ENCODE measurements at places on chromosomes 6 and 20.

DNA sequence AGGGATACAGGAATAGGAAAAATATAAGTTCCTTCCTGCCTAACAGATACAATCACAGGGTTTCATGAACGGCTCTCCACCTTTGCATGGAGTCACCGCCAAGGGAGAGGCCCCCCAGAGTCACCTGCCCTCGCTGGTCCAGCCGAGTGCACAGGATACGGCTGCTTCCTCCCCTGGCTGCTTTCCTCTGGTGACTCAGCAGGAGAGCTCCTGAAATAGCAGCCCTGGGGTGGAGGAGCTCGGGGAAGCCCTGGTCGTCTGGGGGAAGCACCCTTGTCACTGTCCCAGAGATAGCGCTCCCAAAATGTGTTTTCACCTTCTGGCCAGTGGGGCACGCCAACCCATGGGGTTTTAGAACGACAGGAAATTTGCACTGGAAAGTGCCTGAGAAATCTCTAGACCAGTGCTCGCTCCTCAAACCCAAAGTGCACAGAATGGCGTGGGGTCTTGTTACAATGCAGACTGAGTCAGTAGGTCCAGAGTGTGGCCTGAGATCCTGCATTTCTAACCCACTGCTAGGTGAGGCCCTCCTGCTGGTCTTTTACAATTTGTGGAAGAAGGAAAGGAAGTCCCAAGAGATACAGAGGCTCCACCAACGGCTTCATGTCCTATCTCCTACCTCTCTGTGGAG lies 35.9 kb upstream of the FAM50B start:
- DNase-seq: peak; percentile 78

GRCh38 chr6:129175066-129175465 lies 292.1 kb downstream of the LAMA2 start:
- no peak for DNase-seq

GRCh38 chr6:87742106-87742505 lies 40.1 kb upstream of the AKIRIN2 start:
- peak; percentile 16 for DNase-seq

GRCh38 chr6:15761045-15761502 lies 98.2 kb upstream of the DTNBP1 start:
- no peak for DNase-seq

DNA sequence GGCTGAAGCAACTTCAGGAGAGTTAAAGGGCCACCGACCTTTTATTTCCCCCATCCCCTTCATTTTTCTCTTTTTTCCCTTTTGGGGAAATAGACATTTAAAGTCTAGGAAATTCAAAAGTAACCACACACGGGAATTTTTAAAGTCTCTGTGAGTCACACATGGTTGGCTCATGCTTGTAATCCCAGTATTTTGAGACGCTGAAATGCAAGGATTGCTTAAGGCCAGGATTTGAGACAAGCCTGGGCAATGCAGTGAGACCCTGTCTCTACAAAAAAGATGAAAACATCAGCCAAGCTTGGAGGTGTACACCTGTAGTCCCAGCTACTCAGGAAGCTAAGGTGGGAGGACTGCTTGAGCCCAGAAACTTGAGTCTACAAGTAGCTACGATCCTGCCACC lies 34.2 kb downstream of the KATNA1 start:
- DNase-seq: peak; percentile 16

- no peak for DNase-seq
These were observed 596.1 kb upstream of the NRSN1 start for GRCh38 chr6:23529902-23530301.

DNA sequence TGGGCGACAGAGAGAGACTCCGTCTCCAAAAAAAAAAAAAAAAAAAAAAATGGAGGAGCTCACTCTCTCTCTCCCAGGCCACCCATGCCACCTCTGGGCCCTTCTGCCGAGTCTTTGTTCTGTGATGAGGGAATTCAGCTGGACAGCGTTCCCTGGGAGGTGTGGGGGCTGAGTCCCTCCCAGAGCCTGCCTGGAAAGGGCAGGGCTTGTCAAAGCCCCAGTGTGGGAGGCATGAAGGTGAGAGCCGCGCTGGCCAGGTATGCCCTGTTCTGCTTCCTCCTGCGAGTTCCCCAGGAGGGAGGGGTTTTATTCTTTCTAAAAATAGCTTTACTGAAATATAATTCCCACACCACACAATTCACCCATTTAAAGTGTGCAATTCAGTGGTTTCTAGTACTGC lies 69.6 kb downstream of the TMEM242 start:
- no peak for DNase-seq

DNA sequence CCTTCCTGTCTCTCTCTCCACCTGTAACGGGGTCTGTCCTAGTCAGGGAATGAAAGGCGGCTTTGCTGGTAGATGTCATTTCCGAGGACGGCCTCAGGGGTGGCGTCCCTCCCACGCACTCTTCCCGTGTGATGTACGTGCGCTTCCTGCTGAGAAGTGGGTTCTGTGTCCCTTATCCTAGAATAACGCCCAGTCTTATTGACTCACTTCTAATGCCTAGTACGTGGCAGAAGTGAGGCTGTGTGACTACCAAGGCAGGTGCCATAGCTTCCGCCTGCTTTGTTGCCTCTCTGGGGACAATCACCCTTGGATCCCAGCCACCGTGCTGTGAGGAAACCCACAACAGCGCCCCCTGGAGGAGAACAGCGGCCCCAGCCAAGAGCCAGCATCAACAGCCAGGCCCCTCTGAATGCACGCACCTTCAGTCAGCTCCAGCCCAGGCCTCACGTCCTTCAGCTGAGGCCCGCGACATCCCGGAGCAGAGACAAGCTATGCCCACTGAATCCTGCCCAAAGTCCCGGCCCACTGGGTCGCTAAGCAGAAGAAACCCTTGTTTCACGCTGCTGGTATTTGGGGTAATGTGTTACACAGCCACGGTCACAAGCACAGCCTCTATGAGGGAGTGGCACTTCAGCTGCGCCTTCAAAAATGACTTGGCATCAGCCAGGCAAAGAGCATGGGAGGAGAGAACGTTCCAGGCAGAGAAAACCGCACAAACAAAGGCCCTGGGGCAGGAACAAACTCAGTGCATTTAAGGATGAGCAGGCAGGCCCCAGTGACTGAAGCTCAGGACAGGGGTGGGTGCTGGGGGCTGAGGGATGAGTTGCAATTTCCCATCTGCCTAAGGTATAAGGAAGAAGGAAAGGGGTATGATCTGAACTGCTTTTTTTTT lies 224.2 kb downstream of the NFATC2 start:
- DNase-seq: peak; percentile 62

GRCh38 chr20:11902285-11902697 lies 15.4 kb upstream of the BTBD3 start:
- peak; percentile 77 for DNase-seq

GRCh38 chr20:1033751-1034414 lies 31.8 kb upstream of the RSPO4 start:
- DNase-seq: peak; percentile 31

- no peak for DNase-seq
These were observed 32.4 kb downstream of the LY86 start for GRCh38 chr6:6620766-6621425.

GRCh38 chr20:46592580-46593362 lies 42.3 kb upstream of the OCSTAMP start:
- no peak for DNase-seq

DNA sequence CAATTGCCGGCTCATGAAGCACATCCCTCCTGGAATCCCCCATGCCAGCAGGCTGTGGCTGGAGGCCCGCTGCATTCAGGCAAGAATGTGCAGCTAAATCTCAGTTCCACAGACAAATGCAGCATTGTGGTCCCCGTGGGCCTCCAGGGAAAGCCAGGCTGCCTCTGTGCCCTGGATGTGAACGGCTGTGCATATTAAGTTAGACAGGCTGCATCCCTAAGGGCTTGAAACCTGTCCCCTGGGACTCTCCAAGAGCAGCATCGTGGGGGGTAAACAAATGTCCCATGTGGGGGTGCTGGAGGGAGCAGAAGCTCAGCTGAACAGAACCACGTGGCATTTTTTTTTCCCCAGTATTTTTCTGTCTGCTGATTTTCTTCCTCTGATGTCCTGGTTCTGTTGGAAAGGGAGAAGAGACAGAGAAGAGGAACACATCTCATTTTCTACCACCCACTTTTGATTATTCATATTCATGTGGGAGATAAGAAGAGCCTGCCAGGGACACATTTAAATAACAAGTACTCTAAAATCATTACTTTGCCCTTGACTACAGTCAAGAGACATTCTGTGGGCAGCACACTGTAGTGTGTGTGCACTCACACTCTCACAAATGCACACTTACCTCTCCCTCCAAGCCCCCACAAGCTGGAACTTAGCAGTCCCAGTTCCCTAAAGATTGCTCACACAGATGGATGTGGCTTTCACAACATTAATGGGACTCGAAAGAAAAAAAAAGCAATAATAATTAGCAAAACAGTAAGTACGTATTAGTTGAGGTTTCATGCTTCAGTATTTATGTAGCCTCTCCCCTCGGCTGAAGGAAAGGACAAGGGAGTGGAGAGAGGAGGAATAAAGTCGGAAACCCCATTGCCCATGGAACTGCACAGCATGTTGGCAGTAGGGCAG lies 16.9 kb downstream of the GFOD1 start:
- peak; percentile 39 for DNase-seq

GRCh38 chr6:38676236-38676973 lies 26.5 kb downstream of the GLO1 start:
- DNase-seq: no peak

- DNase-seq: no peak
These were observed 116.8 kb upstream of the SUPT3H start for GRCh38 chr6:45494416-45495135.

DNA sequence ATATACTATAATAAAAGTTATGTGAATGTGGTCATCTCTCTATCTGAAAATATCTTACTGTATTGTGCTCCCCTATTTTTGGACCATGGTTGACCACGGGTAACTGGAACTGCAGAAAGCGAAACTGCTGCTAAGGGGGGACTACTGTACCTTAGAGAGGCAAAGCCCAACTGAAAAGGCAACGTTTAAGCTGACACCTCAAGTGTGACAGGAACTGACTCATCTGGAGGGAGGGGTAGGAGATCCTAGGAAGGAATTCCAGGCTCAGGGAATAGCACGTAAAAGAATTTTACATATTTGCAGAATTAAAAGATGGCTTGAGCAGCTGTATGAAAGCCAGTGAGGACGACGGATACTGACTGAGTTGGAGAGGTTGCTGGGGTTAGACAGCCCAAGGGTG lies 34.8 kb downstream of the ELOVL2 start:
- DNase-seq: peak; percentile 66

- no peak for DNase-seq
These were observed 129.8 kb upstream of the FOXQ1 start for GRCh38 chr6:1181939-1182605.

- DNase-seq: no peak
These were observed 13.8 kb upstream of the EYA4 start for GRCh38 chr6:133227344-133227743.

DNA sequence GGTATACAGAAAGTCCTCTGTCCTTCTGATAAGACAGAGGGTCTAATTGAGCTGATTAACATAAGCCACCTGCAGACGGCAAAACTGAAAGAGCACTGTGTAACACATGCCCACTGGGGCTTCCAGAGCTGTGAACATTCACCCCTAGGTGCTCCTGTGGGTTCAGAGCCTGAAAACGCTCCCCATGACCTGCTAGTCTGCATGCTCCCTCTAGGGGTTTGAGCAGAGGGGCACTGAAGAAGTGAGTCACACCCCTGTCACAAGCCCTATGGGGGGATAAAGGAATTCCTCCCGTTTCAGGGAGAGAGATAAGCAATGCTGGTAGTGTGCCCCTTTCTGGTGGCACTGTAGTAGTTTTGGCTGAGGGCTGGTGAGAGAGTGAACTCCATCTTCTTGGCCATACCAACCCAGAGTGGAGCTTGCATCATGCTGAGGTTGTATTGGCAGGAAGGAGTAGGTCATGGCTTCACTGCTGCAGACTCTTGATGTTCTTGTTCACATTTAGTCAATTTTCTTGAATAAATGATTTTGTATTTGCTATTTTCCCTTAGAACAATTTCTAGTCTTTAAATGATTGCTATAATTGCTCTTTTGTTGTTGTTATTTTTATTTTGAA lies 637.5 kb upstream of the MAN1A1 start:
- no peak for DNase-seq

DNA sequence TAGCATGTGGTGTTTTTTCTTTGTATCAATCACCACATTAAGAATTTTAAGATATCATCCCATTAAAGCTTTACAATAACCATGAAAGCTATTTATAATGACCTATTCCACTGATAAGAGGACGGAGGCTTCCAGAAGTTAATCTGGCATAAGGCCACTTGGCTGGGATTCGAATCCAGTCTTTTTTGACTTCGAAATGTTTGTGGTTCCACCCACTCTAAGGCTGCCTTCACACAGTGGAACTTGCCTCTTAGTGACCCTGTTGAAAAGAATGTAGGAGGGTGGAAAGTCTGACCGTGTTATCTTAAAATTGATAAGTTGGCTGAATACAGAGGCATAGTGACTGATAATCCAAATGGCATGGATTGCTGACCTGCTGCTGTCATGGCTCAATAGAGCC lies 959.7 kb downstream of the KIF16B start:
- DNase-seq: no peak

Data from RPMI7951 (cell line).